Activated naive CD8-positive, alpha-beta T cell treated with anti-CD3 and anti-CD28 coated beads, Interleukin-2, amount 10 ng/mL, durations not matched to agents 7 days and 5 days (primary cell): ENCODE measurements at places on chromosomes 4 and X.
A peak's percentile ranks its signal among the peaks of the same experiment; 100 is the strongest.

DNA sequence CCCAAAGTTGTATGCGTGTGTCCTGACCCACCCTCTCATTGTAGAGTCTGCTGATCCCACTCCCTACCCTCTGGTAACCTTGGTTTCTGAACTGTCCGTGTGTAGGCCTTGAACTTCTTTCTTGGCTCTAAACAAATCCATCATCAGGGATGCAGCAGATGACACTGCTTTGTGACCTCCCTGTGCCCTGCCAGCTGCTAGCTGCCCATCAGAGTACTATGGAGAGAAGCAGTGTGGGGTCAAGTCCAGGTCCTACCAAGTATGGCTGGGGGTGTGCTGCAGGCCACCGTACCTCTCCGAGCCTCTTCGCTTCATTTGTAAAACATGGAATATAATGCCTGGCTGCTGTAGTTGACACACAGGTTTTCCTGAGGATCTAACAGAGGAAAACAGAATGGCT is 183.5 kb upstream of the RBPJ start:
- H3K4me1 ChIP-seq: peaks cover 19% of the 10 kb centered on the region
- no peak for DNase-seq
- H3K36me3 ChIP-seq: peaks cover 8% of the 10 kb centered on the region
- H3K4me3 ChIP-seq: no peak overlapping the region
- H3K27me3 ChIP-seq: peaks cover 3% of the 10 kb centered on the region

DNA sequence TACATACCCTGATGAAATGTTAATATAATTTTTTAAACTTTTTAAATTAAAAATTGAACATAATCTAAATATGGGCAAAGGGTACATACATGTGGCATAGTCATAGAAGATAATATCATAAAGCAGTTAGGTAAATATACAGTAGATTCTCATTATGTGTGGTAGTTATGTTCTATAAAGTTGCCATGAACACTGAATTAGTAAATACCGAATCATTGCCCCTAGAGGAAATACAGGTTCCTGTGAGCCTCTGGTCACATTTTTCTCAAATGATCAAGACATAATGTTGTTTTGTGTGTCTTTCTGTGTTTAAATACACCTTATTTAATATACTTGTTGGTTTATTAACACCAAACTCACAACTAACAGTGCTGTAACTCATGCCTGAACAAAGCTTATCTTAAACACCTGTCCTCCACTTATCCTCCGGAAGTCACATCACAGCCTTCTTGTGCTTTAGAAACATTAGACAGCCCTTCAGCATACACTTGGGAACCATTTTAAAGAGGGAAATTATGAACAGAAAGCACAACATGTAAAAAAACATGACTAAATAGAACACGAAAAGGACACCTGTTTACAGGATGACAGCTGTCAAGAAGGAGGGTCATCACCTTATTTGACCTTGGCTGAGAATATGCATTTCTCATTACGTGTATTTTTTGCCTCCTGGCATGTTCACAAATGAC is 169.4 kb upstream of the NAP1L5 start:
- no peak overlapping the region for H3K27ac ChIP-seq
- H3K36me3 ChIP-seq: no peaks in the 10 kb centered on the region
- H3K27me3 ChIP-seq: peaks cover 11% of the 10 kb centered on the region
- DNase-seq: no peak

- H3K4me1 ChIP-seq: no peaks in the 10 kb centered on the region
- H3K36me3 ChIP-seq: no peaks in the 10 kb centered on the region
- no peak for DNase-seq
- H3K4me3 ChIP-seq: no peak overlapping the region
These were observed 72.5 kb downstream of the C4orf46 start for GRCh38 chr4:158599150-158599549.

GRCh38 chr4:7062816-7063215 is 5.0 kb downstream of the GRPEL1 start:
- H3K27me3 ChIP-seq: no peaks in the 10 kb centered on the region
- peaks cover 21% of the 10 kb centered on the region for H3K4me1 ChIP-seq
- DNase-seq: no peak
- H3K27ac ChIP-seq: no peak overlapping the region
- no peak overlapping the region for H3K4me3 ChIP-seq
- peaks cover 28% of the 10 kb centered on the region for H3K36me3 ChIP-seq

- H3K27ac ChIP-seq: no peak overlapping the region
- H3K4me1 ChIP-seq: no peaks in the 10 kb centered on the region
- peaks cover 2% of the 10 kb centered on the region for H3K27me3 ChIP-seq
- H3K4me3 ChIP-seq: no peak overlapping the region
- DNase-seq: no peak
These were observed 264.3 kb upstream of the NOCT start for GRCh38 chr4:138751309-138751708.

DNA sequence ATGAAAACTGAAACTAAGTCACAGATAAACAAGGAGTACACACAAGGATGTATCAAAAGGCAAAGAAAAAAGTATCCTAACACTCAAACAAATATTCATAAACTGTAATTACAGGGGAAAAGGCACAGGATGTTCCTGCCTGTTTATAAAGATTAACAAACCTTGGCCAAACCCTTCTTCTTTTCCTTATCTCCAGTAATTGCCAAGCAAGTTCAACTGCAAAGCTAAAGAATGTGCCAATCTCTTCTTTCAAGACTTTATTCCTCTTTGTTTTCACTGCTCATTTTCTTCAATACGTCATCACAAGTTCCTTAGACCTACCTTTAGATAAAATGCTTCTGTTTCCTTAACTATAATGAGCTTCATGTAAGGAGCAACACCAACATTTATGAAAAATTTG is 171.2 kb downstream of the AMELX start:
- no peak for DNase-seq
- no peaks in the 10 kb centered on the region for H3K27me3 ChIP-seq
- H3K36me3 ChIP-seq: no peaks in the 10 kb centered on the region
- no peaks in the 10 kb centered on the region for H3K4me1 ChIP-seq
- H3K4me3 ChIP-seq: no peak overlapping the region
- H3K27ac ChIP-seq: no peak overlapping the region

- peaks cover 19% of the 10 kb centered on the region for H3K4me1 ChIP-seq
- H3K36me3 ChIP-seq: peaks cover 3% of the 10 kb centered on the region
- no peak overlapping the region for H3K27ac ChIP-seq
- H3K27me3 ChIP-seq: peaks cover 3% of the 10 kb centered on the region
- H3K4me3 ChIP-seq: no peak overlapping the region
These were observed 77.5 kb downstream of the TMEM156 start for GRCh38 chr4:38954727-38955126.

DNA sequence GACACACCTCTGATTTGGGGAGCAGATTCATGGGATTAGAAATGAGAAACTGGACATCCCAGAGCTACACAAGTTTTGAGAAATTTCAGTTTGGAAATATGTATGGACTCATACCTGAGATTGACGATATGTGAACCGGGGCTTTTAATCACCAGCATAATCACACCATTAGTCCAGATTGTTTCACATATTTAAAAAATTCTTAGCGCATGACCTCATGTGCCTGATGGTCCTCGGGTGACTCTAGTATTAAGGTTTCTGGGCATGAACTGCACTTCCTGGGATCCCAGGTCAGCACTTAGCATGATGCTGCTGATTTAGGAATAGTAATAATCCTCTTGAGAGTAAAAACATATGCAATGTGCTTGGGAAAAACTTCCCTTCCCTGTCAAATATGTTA is 91.9 kb upstream of the BCOR start:
- H3K27me3 ChIP-seq: no peaks in the 10 kb centered on the region
- no peak overlapping the region for H3K27ac ChIP-seq
- H3K4me3 ChIP-seq: no peak overlapping the region
- no peak for DNase-seq

DNA sequence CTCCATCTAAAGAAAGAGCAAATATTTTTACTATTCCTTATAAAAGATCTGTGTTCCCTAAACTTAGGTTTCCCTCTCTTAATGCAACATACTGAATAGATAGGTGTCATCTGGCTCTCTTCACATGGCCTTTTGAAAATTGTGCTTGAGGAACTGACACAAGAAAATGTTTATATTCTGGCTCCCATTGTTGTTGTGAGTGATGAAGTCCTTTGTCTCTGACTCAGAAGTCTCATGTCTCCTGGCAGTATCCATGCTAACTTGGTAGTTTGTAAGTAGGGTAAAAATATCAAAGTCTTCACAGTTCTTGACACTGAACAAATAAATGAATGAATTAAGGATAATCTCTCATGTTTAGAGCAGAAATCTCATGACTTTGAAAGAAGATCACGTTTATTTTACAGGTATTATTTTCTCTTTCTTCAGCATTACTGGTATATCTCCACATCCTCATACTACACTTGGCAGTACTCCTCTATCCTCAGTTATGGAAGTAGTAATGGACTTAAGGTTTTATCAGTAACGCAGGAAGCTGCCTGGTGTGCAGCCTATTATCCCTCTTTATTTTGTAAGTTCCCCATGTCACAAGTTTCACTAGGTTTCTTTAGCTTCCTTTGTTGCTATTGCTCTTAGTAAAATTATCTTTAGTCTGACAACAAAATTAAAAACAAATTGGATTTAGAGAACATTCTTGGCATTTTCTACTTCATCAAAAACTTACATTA is 14.2 kb upstream of the PABPC4L start:
- H3K36me3 ChIP-seq: no peaks in the 10 kb centered on the region
- no peak overlapping the region for H3K4me3 ChIP-seq
- H3K4me1 ChIP-seq: no peaks in the 10 kb centered on the region
- no peak overlapping the region for H3K27ac ChIP-seq

GRCh38 chr4:96035727-96036126 is 195.8 kb downstream of the PDHA2 start:
- no peaks in the 10 kb centered on the region for H3K4me1 ChIP-seq
- H3K4me3 ChIP-seq: no peak overlapping the region
- H3K27me3 ChIP-seq: no peaks in the 10 kb centered on the region
- H3K36me3 ChIP-seq: no peaks in the 10 kb centered on the region
- DNase-seq: no peak

DNA sequence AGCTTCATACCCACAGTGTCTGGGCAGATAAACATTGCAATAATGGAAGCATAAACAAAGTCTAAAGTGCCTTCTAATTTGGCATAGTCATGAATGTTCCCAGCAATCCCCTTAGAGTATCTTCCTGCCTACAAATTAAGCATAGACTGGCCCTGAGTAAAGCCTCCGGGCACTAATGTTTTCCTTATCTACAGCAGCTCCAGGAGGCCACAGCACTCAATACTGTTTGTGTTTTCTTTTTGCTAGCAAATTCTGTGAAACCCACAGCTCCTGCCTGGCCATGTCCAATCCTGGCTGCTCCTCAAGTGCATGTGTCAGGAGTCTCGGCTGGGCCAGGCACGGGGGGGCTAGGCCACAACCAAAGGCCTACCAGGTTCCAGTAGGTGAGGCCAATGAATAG is 102.7 kb upstream of the TBC1D9 start:
- no peaks in the 10 kb centered on the region for H3K36me3 ChIP-seq
- peaks cover 4% of the 10 kb centered on the region for H3K4me1 ChIP-seq
- H3K4me3 ChIP-seq: no peak overlapping the region
- peaks cover 7% of the 10 kb centered on the region for H3K27me3 ChIP-seq
- H3K27ac ChIP-seq: no peak overlapping the region

DNA sequence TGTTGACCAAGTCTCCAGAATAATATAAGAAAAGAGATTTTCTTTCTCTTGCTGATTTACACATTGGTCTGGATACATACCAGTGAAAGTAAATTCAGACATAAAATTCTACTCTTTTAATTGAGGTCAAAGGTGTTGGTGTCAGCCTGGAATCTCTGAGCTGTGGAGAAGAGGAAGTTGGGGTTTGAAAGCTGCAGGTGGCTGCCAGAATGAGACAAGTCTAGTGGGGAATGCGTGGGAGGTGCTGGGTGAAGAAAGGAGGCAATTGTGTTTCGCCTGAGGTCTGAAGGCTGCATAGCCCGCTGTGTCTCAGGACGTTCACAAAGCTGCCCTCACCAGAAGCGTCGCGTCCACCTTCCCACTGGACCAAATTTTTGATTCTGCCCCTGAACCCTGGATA is 31.2 kb downstream of the PHEX start:
- H3K27me3 ChIP-seq: no peaks in the 10 kb centered on the region
- no peak for DNase-seq
- peak overlapping the region; percentile 22 for H3K4me3 ChIP-seq

- no peaks in the 10 kb centered on the region for H3K27me3 ChIP-seq
- H3K27ac ChIP-seq: no peak overlapping the region
- no peak for DNase-seq
- H3K4me1 ChIP-seq: no peaks in the 10 kb centered on the region
These were observed 1596.9 kb downstream of the RPA4 start for GRCh38 chrX:98480606-98481005.

- no peak overlapping the region for H3K4me3 ChIP-seq
- H3K27ac ChIP-seq: no peak overlapping the region
- peaks cover 13% of the 10 kb centered on the region for H3K36me3 ChIP-seq
- H3K4me1 ChIP-seq: no peaks in the 10 kb centered on the region
- peaks cover 6% of the 10 kb centered on the region for H3K27me3 ChIP-seq
- no peak for DNase-seq
These were observed 150.9 kb downstream of the SPRY1 start for GRCh38 chr4:123547216-123548165.

DNA sequence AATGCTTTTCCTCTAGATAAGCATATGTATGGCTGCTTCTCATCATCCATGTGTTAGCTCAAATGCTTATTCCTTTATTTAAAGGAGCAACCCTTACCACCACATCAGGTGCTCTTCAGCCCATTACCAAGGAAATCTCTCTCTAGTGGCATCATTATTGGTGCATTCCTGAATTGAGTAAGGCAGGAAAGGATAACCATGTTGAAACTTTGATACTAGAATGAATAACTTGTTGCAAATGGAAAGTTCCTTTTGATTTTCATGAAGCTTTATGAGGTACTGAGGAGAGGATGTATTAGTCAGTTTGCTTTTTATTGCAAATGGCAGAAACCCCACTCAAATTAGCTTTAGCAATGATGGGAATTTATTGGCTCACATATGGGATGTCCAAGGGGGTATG is 212.3 kb upstream of the FGF13 start:
- no peak overlapping the region for H3K27ac ChIP-seq
- no peaks in the 10 kb centered on the region for H3K4me1 ChIP-seq
- no peaks in the 10 kb centered on the region for H3K27me3 ChIP-seq
- H3K4me3 ChIP-seq: no peak overlapping the region

GRCh38 chrX:45751156-45751555 is 550.5 kb upstream of the DIPK2B start:
- peaks cover 14% of the 10 kb centered on the region for H3K36me3 ChIP-seq
- H3K27me3 ChIP-seq: no peaks in the 10 kb centered on the region
- peaks cover 24% of the 10 kb centered on the region for H3K4me1 ChIP-seq

- H3K4me1 ChIP-seq: no peaks in the 10 kb centered on the region
- no peak for DNase-seq
- H3K27me3 ChIP-seq: no peaks in the 10 kb centered on the region
- H3K36me3 ChIP-seq: no peaks in the 10 kb centered on the region
These were observed 164.0 kb upstream of the FGF13 start for GRCh38 chrX:138875472-138875871.

DNA sequence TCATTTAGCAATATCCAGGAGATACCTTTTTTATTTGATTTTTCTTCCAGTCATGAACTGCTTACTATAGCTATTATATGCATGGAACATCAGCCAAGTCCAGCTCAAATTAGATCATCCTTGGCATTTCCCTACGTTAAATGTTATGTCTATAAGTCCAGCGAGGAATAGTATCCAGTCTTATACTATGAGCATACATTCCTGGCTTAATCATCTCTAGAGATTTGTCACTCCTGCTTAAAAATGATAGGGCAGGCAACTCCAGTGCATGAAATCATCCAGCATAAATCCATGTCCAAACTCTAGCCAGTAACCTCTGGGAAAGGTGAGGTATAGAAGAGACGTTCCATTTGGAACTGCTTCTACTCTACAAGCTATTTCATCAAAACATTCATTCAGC is 126.7 kb upstream of the VCX2 start:
- H3K27ac ChIP-seq: no peak overlapping the region
- H3K4me1 ChIP-seq: no peaks in the 10 kb centered on the region
- no peaks in the 10 kb centered on the region for H3K36me3 ChIP-seq
- no peak overlapping the region for H3K4me3 ChIP-seq

GRCh38 chr4:74217365-74217764 is 59.4 kb downstream of the MTHFD2L start:
- no peak overlapping the region for H3K4me3 ChIP-seq
- peaks cover 2% of the 10 kb centered on the region for H3K4me1 ChIP-seq
- peaks cover 5% of the 10 kb centered on the region for H3K36me3 ChIP-seq
- no peak for DNase-seq
- H3K27me3 ChIP-seq: no peaks in the 10 kb centered on the region
